H54 (cell line): ENCODE measurements at places on chromosomes 13 and 19.

DNA sequence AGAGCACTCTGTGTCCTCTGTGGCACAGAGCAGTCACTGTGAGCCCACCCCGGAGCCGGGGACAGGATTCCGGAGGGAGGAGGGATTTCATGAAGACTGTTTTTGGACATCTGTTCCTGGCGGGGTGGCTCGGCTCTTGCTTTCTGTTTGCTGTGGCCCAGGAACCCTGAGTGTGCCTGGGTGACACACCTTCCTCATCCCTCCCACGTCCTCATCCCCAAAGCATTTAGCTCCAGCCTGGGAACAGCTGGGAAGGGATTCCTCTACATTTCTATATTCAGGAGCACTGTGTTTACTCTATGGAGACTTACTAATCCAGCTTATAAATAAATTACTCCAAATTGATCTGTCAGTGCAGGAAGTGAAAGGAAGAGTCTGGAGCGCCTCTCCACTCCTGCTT is 97.8 kb upstream of the UBL3 start:
- DNase-seq: no peak

DNA sequence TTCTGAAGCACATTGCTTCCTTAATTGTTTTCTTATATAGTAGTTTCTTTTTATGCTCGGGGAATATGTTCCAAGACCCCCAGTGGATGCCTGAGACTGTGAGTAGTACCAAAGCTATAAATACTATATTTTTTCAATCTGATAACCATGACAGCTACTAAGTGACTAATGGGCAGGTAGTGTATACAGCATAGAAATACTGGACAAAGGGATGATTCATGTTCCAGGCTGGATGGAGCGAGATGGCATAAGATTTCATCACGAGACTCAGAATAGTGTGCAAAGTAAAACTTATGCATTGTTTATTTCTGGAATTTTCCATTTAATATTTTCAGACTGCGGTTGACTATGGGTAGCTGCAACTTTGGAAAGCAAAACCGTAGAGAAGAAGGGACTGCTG is 47.9 kb upstream of the OLFM4 start:
- no peak for DNase-seq

DNA sequence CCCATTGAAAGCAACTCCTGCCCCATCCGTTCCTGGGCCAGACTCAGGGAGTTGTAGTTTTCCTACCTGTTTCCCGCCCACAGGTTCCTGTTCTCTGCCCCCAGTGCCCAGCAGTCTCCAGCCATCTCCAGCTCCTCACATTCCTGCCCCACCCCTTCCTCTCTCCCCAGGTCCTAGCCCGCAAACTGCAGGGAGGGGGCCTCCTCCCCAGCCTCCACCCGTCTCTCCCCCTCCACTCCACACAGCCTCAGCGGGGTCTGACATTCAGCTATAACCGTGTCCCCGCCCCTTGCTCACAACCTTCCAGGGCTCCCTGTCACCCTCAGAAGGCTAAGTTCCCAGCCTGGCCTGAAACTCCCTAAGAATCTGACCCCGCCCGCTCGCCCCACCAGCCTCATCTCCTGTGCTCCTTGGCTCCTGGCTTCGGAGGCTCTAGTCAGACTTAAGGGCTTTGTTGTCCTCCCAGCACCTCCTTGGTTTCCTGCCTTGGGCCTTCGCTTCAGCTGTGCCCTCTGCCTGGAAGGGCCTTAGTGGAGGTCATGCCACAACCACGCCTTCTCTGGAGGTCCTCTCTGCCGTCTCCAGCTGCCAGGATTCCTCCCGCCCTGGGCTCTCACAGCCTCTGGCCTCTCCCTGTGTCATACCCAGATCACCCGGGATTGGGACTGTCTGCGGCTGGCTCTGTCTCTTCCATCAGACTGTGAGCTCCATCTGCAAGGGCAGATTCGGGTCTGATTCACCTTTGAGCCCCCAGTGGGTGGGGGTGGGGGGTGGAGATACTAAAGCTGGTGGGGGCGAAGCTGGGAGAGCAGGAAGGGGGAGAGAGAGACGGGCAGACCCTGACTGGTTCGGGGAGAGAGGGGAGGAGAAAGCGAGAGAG is 5.1 kb upstream of the SPACA6 start:
- no peak for DNase-seq

DNA sequence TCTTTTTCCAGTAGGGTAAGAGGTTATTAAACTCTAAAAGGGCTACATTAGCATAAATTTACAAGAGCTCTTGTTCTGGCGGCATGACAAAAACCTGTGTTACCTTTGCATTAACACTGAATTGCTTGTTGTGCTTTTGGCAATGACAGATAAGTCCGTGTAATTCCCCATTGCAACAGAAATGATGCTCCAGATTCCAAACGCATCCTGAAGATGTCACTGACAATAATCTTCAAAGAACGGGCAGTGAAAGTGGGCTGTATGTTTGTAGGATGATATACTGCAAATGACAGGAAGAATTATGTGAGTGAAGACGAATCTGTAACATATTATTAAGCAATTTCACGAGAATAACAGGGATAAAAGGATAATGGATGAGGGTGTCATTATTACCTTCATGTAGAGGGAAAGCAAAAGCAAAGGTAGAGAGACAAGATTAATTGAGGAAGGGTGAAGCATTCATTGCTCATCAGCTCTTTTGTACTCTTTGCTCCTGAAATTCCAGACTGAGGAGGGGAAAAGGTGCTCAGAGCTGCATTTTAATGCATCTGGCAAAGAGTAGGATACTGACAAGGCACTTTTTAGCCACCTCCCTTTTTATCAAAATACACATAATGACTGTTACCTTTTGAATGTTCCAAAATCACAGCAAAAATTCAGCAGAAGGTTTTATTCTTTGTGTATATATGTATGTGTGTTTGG is 38.5 kb upstream of the MAB21L1 start:
- DNase-seq: no peak

GRCh38 chr19:12789904-12790619 is 1.2 kb upstream of the JUNB start:
- DNase-seq: peak; percentile 92

DNA sequence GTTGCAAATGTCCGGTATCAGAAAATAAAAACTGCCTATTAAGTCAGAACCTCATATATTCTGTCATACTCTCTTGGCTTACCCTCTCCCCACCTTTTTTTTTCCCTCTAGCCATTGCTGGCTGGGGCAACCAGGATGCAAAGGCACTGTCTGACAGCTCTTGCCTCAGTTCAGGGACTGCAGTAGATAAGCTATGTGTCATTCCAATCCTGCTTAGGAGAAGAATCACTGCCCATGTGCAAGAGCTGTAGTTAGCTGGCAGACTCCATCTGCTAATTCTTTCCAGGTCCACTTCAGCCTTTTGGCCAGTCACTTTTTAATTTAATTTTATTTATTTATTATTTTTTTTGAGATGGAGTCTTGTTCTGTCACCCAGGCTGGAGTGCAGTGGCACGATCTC is 895.6 kb upstream of the SLC10A2 start:
- no peak for DNase-seq

DNA sequence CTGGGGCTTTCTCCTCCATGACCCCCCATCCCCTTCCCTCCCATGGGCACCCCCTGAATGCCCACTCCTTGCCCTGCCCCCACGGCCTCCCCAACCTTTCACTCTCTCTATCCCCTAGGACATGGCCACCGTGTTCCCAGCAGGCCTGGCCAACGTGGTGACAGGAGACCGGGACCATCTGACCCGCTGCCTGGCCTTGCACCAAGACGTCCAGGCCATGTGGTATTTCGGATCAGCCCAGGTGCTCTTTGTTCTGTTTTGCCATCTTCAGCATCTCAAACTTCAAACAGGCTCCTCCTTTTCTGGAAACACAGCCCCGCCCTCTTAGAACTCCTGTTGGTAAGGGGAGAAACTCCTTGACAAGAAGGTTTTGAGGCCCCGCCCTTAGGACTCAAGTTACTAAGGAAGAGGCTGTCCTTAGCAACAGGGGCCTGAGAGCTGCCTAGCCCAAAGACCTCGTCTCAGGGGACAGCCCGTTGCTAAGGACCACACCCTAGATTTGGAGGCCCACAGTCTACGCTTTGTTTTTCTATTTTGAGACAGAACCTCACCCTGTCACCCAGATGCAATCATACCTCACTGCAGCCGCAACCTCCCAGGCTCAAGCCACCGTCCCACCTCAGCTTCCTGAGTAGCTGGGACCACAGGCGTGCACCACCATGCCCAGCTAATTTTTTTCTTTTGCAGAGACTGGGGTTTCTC is 5.1 kb upstream of the FLT3LG start:
- peak; percentile 74 for DNase-seq
